ENCODE measurements at places on chromosomes 6 and 20.

DNA sequence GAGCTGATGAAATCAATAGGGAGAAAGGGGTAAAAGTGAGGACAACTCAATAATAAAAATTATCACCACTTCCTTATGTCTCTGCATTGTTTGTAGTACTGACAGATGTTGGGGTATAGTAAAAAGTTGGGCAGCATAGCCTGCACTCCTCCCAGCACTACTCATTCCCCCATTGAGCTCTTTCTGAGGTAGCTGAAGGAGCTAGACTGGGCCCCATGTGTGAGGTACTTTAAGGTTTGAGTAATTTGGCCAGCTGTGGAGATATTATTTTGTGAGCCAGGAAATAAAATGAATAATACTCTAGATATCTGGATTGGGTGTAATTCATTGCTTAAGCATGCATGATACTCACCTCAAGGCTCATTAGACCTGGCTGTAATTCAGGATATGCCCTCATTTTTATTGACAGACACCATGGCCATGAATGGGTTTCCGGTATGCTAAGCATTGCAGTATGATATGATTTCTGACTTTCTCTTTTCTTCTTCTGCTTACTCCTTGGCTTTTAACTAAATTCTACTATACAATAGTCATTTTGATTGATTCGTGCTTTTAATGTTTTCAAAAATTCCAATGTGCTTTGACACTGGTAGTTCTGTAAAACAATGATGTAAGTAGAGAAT, 283.9 kb upstream of the RIMS1 start:
- no peak for DNase-seq

GRCh38 chr6:139175389-139175948, 40.6 kb downstream of the HECA start:
- peak; percentile 67 for DNase-seq

- no peak for DNase-seq
These were observed 44.1 kb downstream of the ELOVL2 start for GRCh38 chr6:10999994-11000393.

DNA sequence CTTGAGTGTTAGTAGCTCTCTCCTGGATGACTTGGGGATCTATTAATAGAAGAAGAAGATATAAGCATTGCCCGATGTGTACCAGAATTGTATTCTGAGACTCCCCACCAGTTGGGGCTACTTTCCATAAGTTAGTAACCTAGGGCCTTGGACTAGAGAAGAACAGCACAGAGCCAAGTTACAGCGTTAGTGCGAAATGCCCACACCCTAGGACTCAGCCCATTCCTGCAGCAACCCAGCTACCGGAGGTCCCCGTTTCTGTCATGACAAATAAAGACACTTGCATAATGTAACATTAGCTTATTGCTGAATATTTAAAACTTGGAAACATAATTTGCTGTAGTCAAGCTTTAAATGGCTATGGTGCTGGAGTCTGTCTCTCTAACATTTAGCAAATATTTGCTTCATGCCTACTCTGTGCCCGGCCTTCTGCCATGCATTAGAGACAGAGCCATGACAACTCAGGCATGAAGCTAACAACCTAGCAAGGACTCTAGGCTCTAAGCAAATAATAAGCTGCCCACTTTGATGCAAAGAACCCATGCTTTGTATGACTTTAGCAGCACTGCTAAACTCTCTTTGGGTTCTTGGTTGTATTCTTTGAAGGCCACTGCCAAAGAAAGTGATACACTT, 103.4 kb upstream of the COL21A1 start:
- no peak for DNase-seq

DNA sequence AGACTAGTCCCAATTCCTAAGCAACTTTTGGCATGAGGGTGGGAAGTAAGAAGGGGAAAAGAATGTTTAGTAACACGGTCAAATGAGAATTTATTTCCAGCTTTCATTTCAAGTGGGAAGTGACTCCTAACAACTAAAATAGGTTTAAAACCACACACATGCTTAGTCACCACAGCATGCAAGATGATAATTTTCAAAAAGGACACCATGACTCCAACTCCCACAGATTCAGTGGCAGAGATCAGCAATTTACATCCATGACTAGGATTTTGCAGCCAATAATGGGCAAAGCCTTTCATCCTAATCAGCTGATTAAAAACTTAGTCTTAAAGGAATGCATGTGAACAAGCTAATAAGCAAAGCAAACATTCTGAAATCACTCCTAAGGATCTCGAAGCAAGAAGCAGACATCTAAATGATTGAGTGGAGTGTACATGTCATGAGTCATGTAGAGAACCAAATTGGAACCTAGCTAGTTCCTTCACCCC, 48.1 kb upstream of the GCLC start:
- DNase-seq = peak; percentile 73

DNA sequence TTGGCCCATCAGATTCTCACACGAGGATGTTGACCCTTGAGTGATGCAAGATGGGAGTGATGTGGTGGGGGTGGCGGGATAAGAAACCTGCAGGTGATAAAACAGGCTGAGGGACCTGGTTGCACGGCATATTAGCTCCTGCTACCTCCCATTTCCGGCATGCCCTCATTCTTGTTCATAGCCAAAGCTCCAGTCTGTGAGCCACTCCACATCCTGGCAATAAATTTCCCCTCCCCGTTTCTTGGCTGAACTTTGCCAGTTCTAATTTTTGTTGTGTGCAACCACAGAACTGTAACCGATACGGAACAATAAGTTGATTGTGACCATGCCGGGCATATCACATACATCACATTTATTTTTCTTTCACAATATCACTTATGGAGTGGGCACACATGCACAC, 41.6 kb upstream of the NFATC2 start:
- DNase-seq = no peak

- DNase-seq = no peak
These were observed 2.1 kb downstream of the TOP1 start for GRCh38 chr20:41030531-41031242.

DNA sequence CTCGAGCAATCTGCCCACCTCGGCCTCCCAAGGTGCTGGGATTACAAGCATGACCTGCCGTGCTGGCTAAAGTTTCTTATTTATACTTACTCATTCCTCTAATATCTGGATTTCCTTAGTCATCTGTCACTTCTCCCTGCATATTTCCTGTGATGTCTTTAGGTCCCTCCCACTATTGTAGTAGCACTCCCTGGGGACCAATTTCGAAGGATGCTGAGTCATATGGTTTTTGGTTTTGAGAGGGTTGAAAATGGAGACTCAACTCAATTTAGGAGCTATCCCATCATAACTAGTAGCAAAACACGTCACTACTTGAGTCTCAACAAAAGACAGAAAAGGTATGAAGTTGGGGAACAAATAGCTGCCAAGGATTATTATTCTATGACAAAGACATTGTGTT, 20.2 kb downstream of the MCUR1 start:
- no peak for DNase-seq

- peak; percentile 77 for DNase-seq
These were observed 44.1 kb downstream of the DPPA5 start for GRCh38 chr6:73309785-73310502.

GRCh38 chr20:44959082-44959637, 1.0 kb downstream of the TOMM34 start:
- DNase-seq = peak; percentile 7

- no peak for DNase-seq
These were observed 9.8 kb upstream of the ID1 start for GRCh38 chr20:31595380-31595653.

DNA sequence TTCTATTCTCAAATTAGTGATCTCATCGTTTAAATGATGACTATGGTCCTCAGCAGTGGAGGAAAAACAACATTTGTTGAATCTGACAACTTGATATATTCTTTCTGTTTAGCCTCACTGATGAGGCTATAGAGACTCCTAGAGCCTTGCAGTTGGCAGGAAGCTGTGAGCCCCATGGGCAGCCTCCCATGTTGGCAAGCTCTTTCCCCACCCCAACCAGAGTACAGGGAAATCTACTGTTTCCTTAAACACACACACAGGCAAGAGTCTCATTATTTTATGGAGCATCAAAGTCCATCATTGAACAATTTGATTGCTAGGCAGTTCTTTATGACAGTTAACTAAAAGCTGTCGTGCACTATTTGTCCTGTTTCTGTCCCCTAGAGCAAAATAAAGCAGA, 498.2 kb upstream of the CITED2 start:
- no peak for DNase-seq

- DNase-seq = no peak
These were observed 917.7 kb downstream of the PHF3 start for GRCh38 chr6:64553249-64553786.

DNA sequence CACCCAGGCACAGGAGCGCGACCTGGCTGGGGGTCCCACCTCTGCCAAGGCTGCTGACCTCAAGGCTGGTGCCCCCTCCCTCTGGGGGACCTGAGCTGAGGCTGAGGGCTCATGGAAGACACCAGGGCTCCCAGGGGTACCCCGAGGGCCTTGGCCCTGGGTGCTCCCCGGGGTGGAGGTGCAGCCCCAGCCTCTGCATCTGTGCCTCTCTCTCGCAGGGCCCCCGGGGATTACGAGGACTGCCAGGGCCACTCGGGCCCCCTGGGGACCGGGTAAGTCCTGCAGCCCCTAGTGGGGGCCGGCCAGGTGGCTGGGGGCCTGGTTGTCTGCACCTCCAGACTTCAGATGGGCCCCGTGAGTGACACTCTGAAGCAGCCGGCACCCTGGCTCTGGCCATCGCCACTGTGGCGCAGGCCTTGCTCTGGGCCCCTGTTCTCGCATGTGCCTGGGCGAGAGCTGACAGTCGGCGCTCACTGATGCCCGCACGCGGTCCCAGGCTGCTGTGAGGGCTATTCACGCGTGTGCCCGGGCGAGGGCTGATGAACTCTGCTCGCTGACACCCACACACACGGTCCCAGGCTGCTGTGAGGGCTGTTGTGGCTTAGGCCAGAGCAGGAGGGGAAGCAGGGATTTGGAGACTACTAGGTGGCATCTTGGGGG, 9.3 kb downstream of the COL9A3 start:
- DNase-seq = no peak

GRCh38 chr6:30725713-30726505, 5.8 kb downstream of the TUBB start:
- DNase-seq = peak; percentile 48

DNA sequence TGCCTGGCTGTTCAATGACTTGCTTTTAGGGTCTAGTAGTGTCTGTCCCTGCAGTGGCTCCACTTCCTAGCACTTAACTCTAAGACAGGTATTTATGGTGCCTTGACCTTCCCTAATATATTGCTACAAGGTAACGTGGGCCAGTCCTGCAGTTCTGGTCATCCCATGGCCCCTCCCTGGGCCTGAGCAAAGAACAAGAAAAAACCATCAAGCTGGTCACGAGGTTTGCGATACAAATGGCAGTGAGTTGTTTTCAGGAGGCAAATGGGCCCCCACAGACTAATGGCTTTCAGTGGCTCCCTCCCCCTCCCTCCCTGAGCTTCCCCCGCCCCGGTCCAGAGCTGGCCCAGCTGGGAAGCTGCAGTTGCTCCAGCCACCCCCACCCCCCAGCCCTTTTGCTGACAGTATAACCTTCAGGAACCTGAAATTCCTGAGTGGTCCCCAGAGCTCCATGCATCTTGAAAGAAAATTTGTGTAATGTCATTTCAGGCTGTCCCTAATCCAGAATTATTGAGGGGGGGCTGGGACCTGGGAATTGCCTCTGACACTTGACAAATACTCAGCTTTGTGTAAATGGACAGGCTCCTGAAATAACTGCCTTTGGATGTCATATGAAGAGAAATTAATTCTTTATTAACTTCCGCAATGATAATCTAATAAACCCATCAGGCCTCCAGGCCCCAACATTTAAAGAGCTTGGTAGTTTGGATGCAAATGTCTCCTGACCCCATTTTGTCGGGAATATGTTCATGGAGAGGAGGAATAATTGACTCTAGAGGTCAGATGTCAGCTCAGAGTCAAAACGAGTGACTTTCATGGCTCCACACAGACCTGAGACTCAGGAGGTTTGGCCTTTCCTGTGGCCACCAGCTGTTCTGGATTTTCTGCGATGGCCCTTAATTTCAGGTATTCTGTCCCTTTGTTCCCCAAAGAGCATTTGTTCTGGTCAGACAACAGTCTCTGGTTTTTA, 153.2 kb upstream of the TOP1 start:
- no peak for DNase-seq

GRCh38 chr6:153595903-153596302, 443.1 kb upstream of the OPRM1 start:
- no peak for DNase-seq

DNA sequence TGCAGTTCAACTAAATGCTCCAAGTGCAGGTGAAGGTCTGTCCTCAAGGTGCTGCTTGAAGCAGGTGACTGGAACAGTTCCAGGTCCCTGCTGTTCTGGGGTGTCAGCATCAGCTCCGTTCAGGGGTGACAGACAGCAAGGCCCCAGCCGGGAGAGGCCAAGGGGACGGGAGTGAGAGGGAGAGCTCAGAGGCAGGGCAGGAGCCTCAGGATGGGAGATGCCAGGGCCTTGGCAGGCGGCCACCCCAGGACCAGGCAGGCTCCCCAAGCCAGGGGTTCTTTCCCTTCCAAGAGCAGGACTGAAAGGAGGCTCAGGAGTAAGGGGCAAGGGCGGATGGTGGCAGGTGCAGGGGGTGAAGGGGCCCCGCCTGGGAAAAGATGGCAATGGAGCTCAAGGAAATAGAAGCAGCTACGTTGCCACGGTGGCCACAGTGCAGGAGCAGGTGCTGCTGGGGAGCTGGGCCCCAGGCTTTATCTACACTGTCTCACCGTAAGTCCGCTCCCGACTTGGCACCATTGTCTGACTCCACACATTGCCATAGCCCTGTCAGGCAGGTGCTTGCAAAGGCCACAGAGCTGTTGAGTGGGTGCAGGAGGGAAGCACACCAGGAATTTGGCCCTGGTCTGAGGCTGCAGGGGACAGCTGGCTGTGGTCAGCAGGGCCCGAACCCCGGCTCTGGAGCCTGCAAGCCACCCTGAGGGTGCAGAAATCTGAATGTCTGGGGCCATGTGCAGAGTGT, 43.1 kb downstream of the ERMARD start:
- DNase-seq = no peak

GRCh38 chr6:53251033-53251672, 97.6 kb downstream of the ELOVL5 start:
- DNase-seq = no peak

GRCh38 chr6:159804504-159804903, 4.4 kb downstream of the PNLDC1 start:
- no peak for DNase-seq

DNA sequence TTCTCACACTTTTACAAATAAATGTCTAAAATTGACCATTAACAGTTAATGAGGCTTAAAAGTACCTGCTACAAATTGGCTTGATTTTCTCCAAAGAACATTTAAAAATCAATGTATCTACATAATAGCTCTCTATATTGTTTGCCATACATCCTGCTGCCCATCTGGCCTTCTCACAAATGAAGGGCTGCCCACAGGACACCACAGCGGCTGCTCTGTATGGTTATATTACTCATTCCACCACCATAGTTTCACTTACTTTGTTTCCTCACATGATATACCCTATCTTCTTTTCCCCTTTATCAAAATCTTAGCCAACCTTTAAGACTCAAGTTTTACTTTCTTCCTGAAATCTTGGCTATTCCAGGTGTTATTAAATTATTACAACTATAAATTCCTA, 407.7 kb upstream of the HTR1E start:
- DNase-seq = no peak

GRCh38 chr6:31661262-31662123, 915 bp upstream of the C6orf47 start:
- peak; percentile 48 for DNase-seq

GRCh38 chr20:57315083-57315975, 14.3 kb upstream of the SPO11 start:
- DNase-seq = no peak

- no peak for DNase-seq
These were observed 113.6 kb upstream of the PLEKHG1 start for GRCh38 chr6:150486048-150486447.

- no peak for DNase-seq
These were observed 29.9 kb downstream of the METTL24 start for GRCh38 chr6:110328259-110328658.

GRCh38 chr6:129153257-129153656, 270.3 kb downstream of the LAMA2 start:
- no peak for DNase-seq

- DNase-seq = no peak
These were observed 121.1 kb upstream of the COL21A1 start for GRCh38 chr6:56368491-56368890.

All from hematopoietic multipotent progenitor cell treated with erythropoietin and hydrocortisone succinate and interleukin-3 and kit ligand, for 4 days (in vitro differentiated cells).